GM06990 (cell line): ENCODE measurements at places on chromosomes 4 and X.

DNA sequence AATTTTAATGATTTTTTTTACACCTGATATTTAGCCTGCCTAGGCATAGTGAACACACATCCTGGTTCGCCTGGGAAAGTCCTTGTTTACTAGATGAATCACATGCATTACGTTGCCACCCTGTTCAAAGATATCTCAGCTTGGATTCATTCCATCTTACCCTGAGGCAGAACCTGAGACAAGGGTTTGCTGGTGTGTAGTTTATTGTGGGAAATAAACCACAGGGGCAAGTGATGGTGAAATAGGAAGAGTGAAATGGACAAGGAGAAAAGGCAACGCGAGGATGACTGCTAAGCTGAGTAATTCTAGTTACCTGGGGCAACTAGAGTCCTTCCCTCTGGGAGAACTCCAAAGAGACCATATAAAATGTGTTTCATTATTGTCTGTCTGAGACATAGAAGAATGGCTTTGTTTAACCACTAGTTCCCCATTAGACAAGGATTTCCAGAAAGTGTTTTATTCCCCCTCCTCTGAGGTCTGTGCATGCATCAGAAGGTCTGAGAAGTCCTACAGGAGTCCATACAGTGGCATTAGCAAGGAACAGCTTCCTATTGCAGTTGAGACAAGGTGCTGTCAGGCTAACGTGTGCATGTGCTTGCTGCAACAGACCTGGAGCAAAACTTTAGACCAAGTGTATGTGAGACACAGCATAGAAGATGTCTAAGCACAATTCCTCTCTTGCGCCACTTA is 797.3 kb upstream of the FRG1 start:
- no peak for DNase-seq

DNA sequence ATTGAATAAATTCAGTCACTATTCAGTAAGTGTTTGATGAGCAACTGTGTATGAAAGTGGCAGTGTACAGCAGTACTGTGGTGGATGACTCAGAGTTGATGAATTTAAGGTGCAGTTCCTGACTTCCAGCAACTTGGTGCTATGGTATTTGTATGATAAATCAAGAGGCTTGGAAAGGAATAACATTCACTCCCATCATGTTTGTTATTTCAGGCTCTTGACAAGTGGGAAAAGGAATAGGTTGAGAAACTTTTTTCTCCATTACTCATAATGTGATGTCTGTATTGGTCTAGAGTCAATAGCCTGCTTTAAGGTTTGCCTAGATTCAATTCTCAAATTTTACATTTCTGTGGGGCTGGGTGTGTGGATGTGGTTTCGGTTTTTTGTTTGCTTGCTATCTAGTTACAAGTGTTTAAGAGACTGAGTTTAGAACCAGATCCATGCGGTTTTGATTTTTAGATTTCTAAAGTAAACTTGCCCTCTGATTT is 35.1 kb upstream of the CYP2U1 start:
- DNase-seq = no peak

DNA sequence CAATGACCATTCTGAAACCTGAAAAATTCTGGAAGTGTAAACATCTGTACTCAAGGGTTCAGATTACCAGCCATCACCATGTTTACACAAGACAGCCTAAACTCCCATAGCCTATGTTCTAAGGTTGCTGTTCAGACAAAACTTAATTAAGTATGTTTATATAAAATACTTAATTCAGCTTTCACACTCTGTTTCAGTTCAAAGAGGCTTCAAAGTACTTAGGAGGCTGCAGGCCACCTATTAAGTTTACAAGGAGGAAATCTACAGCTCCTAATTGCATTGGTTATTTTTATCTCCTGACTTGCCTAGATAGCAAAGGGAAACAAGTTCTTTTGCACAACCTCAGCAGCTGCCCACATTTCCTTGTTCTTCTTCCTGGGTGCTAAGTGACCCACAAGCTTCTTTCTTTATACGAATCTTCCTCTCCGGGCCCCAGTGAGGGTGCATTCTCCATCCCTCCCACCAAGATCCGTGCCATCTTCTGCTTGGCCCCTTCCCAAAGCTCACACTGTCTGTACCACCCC is 2.0 kb downstream of the GAK start:
- DNase-seq = no peak

- DNase-seq = no peak
Observed at GRCh38 chr4:6112606-6113290, 87.6 kb downstream of the JAKMIP1 start.

DNA sequence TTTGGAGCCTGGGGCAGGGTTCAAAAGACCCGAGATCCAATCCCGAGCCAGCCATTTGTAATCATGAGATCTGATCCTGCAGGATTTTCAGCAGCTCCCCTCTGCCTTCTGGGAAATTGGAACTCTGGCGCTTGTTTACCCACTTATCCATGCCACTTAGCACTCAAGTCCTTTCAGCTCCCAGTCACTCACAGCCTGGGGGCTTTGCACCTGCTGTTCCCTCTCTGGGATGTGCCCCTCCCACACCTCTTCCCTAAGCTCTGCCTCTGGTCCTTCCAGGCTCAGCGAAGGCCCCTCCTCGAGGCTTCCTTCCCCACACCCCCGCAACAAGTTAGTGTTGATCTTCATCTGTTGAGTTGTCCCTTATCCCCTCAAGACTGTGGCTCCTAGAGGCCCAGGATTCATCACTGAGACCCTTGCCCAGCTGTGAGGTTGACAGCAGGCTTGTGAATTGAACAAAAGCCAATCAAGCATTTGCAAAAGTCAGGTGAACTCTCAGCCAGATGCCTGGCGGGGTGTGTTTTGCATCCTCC is 99.1 kb upstream of the AFAP1 start:
- DNase-seq = no peak

- DNase-seq = no peak
Observed at GRCh38 chrX:10854594-10854993, 234.2 kb upstream of the MID1 start.

DNA sequence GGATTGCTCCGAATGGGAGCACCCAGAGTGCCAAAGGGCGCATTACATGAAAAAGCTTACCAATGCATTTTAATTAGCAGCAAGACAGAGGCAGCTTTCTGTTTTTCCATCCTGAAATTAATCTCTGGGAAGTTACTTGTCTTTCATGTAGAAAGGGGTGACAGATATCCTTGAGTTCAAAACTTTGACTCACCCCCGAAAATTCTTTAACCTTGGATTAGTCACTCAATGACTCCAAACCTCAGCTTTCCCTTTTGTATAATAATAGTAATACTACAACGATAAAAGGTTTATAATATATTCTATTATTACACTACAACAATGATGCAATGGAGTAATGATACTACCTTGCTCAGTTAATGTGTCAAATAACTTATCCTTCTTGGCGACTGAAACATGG is 126.3 kb downstream of the ADAMTS3 start:
- no peak for DNase-seq

- no peak for DNase-seq
Observed at GRCh38 chrX:21989384-21989783, 42.7 kb upstream of the PHEX start.

DNA sequence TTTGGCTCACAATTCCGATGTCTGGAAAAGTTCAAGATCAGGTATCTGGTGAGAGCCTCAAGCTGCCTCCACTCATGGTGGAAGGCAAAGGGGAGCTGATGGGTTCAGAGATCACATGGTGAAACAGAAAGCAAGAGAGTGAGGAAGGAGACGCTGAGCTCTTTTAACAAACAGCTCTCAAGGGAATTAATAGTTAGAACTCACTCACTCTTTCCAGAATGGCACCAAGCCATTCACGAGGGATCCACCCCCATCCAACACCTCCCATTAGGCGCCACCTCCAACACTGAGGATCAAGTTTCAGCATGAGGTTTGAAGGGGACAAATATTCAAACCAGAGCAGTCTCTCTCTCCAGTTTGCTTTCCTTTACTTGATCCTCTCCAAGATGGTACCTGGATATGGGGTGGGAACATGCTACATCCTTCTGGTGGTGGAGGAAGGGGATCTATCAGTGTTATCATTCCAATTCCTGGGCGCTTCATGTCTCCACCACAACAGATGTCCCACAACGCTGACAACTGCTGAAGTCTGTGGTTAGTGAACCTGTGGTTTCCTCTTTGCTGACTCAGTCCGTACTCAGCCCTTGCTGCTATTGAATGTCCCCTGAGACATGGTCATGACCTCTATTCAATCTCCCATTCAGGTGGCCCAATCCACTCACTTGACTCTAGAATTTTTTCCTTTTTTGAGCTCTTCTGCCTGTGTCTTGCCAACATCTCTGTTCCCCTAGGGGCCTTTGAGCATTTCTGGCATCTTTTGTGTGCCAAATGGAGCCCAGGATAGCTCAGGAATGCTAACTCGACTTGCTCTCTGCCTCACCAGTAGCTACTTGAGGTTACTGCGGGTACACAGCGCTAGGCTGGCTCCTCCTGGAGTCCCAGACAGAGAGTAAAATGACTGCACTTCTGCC is 395.2 kb downstream of the MID1IP1 start:
- DNase-seq = peak; percentile 32

- DNase-seq = peak; percentile 73
Observed at GRCh38 chr4:154626793-154627484, 14.5 kb upstream of the FGG start.

- DNase-seq = no peak
Observed at GRCh38 chr4:142801966-142802365, 44.1 kb downstream of the INPP4B start.

DNA sequence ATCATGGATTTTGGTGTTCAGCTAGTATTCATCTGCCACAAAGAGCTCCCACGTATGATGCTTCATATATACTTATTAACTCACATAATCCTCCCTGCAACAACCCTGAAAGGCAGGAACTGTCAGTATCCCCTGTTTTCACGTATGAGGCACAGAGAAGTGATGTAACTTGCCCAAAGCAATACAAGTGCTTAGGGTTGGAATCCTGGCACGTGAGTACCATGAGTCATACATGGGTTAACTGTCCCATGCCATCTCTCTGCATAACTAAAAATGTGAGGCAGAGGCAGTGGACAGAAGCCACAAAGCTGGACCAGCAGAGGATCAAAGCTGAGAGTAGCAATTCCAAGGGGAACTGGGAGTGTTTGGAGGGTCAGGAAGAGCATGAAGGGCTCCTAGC is 35.7 kb upstream of the EGFL6 start:
- DNase-seq = no peak
